ENCODE measurements at places on chromosomes 6 and 20.

GRCh38 chr6:26223228-26223627, 136.0 kb downstream of the HFE start:
- DNase-seq = no peak

- DNase-seq = no peak
Measured at GRCh38 chr20:44700306-44700705, 14.9 kb upstream of the CCN5 start.

DNA sequence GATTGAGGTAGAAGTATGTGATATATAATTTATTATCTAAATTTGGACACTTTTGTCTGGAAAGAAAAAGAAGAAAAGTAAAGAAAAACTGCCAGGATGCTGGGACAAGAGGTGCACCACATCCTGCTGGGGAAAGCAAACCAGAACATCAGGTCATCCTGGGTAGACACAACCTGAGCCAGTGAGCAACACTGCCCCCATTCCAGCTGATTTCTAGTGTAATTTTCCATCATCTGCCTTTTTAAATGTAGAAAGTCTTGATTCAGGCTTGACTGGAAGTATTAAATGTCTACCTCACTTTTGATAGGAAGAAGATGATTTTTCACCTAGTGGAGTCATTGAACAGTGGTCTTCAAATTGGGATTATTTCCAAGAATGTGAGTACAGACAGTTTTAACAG, 1164.5 kb upstream of the CITED2 start:
- DNase-seq = no peak

GRCh38 chr6:89010825-89011224, 47.4 kb upstream of the RNGTT start:
- no peak for DNase-seq

GRCh38 chr6:18457065-18457737, 70.1 kb downstream of the RNF144B start:
- DNase-seq = no peak

GRCh38 chr6:6969761-6970223, 138.0 kb upstream of the RREB1 start:
- no peak for DNase-seq

DNA sequence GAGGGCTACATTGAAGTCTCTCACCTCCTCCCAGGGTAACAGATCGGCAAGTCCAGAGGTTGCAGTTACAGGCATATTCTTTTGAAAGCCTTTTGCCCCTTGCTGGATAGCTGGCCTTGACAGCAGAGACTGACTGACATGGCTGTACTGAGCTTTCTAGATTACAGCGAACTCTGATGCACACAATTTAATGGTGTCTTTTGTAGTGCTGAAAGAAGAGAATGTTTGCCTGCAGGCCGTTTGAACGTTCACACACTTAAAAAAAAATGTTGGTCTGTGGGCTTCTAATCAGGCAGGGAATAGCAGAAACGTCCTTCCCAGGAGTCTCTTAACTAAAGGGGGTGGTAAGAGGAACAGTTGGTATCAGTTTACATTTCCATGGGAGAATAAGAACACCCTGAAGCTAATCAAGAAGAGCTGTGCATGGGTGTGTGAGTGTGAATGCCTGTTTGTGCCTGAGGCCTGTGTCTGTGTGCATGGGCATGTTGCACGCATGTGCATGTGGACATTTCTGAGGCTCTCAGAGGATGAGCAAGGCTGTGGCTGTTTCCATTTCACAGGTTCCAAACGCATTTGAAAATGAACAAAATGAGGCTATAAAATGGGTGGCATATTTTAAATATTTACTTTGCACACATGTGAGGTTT, 213.9 kb upstream of the SSTR4 start:
- no peak for DNase-seq

DNA sequence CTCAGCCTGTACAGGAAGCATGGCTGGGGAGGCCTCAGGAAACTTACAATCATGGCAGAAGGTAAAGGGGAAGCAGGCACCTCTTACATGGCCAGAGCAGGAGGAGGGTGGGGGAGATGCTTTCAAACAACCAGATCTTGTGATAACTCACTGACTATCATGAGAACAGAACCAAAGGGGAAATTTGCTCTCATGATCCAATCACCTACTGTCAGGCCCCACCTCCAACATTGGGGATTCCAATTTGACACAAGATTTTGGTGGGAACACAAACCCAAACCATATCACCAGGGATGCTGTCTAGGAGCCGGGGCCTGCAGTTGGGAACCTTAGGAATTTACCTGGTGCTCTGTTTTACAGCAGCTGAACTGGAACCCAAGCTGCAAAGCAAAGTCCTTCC, 191.1 kb upstream of the CITED2 start:
- no peak for DNase-seq

DNA sequence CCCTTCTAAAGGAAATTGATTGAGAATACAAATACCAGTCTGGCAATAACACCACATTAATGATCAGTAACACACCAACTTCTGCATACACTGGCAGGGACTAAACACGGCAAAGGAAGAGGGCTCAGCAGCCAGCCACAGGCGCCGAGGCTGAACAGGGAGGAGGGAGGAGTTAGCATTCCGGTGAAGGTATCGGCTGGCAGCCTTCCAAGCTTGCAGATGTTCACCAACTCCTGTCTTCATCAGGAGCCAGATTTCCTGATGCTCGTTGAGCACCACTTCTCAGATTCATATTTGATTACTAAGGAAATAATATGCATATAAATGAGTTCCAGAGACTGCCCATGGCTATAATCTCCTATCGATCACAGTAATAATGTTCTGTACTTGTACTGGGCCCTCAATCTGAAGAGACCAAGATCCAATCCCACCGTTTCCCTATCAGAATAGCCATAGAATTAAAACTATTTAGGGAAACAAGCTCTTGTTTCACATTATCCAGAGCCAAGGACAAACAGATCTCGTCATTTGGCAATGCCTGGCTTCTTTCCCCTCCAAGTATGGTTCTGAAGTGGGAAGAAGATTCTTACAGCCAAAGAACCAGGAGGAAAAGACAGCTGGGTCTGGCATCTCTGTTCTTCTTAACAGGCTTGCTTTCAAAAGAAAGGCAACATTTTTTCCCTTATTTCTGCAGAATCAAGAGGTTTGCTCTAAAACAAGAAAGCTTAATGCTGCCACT, 42.2 kb downstream of the GFOD1 start:
- DNase-seq = peak; percentile 32

- no peak for DNase-seq
Measured at GRCh38 chr6:12529364-12530019, 187.1 kb upstream of the PHACTR1 start.

GRCh38 chr20:44959082-44959637, 1.0 kb downstream of the TOMM34 start:
- DNase-seq = no peak

GRCh38 chr6:7922596-7922995, 12.0 kb upstream of the TXNDC5 start:
- DNase-seq = no peak

- no peak for DNase-seq
Measured at GRCh38 chr6:46279874-46280273, 109.1 kb upstream of the ENPP5 start.

- no peak for DNase-seq
Measured at GRCh38 chr20:57169162-57169561, 97.3 kb downstream of the BMP7 start.

Data from pulmonary artery endothelial cell (primary cell).